Upper lobe of right lung (tissue), 1 donor: ENCODE measurements at places on chromosomes 3 and 15.

GRCh38 chr3:104564045-104564643 is 802.6 kb upstream of the ALCAM start:
- no peak for DNase-seq

DNA sequence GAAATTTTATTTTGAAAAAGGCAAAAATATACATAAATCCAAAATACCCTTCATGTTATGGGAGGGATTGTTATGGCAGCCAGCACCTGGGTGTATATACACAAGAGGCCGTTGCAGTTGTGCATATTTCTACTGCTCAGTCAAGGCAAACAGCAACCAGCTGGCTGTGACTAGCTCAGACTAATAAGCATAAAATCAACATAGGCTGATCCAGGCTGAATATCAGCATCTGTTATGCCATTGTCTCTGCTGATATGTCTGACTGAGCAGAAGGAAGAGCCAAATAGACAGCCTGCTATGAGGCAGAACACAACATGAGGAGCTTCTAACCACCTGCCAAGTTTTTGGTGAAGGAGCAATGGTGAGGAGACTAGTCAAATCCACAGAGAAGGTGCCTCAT is 457.5 kb upstream of the ALCAM start:
- no peak for DNase-seq

DNA sequence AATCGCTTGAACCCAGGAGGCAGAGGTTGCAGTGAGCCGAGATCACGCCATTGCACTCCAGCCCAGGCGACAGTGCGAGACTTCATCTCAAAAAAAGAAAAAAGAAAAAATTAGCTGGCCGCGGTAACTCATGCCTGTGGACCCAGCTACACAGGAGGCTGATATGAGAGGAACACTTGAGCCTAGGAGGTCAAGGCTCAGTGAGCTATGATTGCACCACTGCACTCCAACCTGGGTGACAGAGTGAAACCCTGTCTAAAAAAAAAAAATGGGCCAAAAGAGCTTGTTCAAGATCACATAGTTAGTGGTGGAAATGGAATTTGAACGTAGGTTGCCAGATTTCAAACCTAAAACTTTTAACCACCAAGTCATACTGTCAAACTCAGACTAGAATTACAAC is 46.2 kb upstream of the PPP4R2 start:
- no peak for DNase-seq

DNA sequence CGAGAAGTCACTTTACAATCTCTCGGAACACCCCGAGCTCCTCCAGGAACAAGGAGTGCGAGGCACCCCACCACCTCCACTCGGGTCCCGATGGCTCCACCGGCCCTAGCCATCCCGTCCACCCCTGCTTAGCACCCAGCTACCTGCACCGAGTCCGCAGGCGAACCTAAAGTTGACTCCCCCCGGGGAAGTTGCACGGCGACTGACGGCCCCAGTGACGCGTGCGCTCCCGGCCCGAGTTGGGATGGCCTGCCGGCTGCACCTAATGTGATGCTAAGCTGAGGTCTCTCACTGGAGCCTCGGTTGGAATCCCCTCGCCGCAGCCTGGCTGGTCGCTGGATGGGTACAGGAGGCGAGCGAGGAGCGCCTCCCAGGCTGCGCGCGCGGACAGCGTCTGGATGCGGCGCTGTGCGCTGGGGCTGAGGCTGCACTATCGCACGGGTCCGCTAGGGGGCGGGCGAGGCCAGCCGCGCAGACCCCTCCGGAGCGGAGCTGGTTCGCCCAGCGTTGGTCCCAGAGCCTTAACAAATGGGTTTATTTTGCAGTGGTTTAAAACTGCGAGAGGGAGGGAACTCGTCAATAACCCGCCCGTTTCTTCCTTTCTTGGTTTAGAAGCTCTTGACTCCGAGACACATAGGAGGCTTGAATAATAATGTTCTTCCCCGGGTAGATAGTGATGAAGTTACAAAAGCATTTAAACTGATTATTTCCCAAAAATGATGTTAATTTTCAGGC is at the start of gene OXTR:
Gene OXTR (minus strand): TSS at position 526 of the 735 bp plus-strand sequence. CDS start 1,426 bp downstream, outside the sequence.
- DNase-seq: peak; percentile 74

- DNase-seq: no peak
Observed at GRCh38 chr3:46614431-46614830, 2.1 kb downstream of the FAM240A start.
